Psoas muscle (tissue), 8 donors: ENCODE measurements at places on chromosomes 6 and 20. TPM values are rescaled to one million over a fixed set of nuclear protein-coding genes. Genes with fewer than 3 reads are reported as not detected.

Gene SLC32A1
- not detected for total RNA-seq

Gene PSMF1
- 159 TPM for total RNA-seq

Gene SSTR4
- total RNA-seq, result not detected

DNA sequence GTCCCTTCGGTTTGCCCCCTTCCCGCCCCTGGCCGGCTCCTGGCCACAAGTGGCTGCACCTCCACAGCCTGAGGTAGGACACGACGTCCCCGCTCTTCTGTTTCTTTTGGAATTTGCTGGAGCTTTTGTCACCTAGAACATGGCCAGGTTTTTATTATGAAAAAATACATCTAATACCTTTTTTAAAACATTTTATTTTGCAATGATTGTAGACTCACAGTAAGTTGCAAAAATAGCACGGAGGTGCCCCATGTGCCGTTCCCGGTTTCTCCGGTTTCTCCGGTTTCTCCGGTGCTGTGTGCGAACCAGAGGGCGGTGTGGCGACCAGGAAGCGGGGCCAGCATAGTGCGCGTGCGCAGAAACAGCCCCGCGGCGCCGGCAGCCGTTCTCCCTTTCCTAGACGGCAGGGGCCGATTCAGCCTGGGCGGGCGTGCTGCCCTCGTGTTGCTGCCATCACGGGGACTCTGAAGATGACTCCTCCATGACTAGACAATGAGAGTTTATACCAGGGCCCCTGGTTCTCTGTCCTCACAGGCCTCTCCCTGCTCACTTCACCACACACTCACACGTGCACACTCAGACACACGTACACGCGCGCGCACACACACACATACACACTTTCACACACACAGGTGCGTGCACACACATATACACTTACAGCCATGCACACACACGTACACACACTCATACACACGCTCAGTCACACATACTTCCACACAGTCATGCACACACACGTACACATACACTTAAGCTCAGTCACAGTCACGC, 102.1 kb downstream of the TMEM242 start:
- no peaks in the 10 kb centered on the region for H3K27me3 ChIP-seq
- H3K36me3 ChIP-seq, result no peaks in the 10 kb centered on the region
- no peak overlapping the region for H3K27ac ChIP-seq

- DNase-seq, result no peak
- H3K4me1 ChIP-seq, result peaks cover 12% of the 10 kb centered on the region
These were observed 24.9 kb upstream of the ASIP start for GRCh38 chr20:34216382-34216742.
